Activated T-helper 2 cell treated with anti-CD3 and anti-CD28 coated beads, Interferon-gamma antibody, Interleukin-2, Interleukin-4, amounts not matched to agents 10 μg/mL and 5 μg/mL and 100 μg/mL, durations not matched to agents 14 hours and 24 hours and 36 hours (primary cell): ENCODE measurements at places on chromosomes 4 and X. TPM values are rescaled to one million over a fixed set of nuclear protein-coding genes. Genes with fewer than 3 reads are reported as not detected.

DNA sequence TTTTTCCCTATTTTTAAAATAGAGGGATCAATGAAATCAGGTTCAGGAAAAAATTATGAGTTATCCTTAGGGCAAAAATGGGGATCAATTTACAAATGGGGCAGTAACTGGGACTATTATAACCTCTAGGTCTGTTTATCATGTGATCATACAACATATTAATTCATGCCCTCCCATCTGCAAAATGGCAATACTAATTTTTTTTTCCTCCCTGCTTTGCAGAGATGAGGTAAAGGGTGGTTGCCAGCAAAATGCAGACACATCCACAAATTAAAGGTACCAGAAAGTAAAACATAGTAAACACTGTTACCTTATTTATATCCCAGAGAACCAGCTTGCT is 467 bp downstream of the HSD17B11 start:
- peaks cover 12% of the 10 kb centered on the region for H3K36me3 ChIP-seq
- H3K4me3 ChIP-seq, result peak overlapping the region; percentile 94
- DNase-seq, result no peak
- H3K27ac ChIP-seq, result peak overlapping the region; percentile 89
- peaks cover 4% of the 10 kb centered on the region for H3K27me3 ChIP-seq

DNA sequence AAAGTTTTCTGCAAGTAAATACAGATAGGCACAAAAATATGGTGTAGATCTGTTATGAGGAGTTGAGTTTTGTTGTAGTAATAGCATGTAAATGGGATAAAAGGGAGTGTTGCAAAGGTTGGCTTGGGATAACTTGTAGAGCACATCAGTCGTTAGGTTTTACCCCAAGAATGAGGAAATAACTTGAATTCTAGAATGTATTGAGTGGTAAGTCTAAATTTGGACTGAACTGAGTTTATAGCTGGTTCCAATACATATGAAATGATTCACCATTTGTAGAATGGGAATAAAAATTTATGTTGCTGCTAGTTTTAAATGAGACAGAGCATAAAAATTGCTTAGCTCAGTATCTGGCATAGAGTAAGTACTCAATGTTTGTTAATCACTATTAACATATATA is 719.2 kb downstream of the FSTL5 start:
- no peak for DNase-seq
- H3K4me1 ChIP-seq, result no peaks in the 10 kb centered on the region
- H3K27me3 ChIP-seq, result no peaks in the 10 kb centered on the region

- peaks cover 4% of the 10 kb centered on the region for H3K4me1 ChIP-seq
- DNase-seq, result no peak
- peaks cover 13% of the 10 kb centered on the region for H3K27me3 ChIP-seq
- no peak overlapping the region for H3K27ac ChIP-seq
Observed at GRCh38 chr4:88216395-88216794, 58.0 kb upstream of the ABCG2 start.

DNA sequence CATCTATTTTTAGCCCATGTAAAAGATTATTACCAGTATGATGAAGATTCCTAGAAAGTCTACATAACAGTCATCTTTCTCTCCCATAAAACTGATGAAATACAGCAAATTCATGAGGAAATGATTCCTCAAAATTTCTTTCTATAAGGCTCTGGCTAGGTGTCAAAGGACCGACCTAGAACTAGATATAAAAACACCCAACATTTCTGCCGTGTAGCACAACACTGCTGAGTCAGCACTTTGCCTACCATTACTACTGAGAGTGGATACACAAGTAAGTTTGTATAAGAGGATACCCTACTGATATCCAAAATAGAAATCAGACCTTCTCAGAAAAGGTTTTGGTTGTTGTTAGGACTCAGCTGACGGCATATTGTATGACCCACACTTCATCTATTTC is 24.7 kb downstream of the TMEM47 start:
- H3K27ac ChIP-seq, result no peak overlapping the region
- no peak for DNase-seq
- H3K27me3 ChIP-seq, result no peaks in the 10 kb centered on the region
- H3K36me3 ChIP-seq, result no peaks in the 10 kb centered on the region

- no peaks in the 10 kb centered on the region for H3K36me3 ChIP-seq
- no peak for DNase-seq
- H3K4me3 ChIP-seq, result no peak overlapping the region
- no peak overlapping the region for H3K27ac ChIP-seq
- no peaks in the 10 kb centered on the region for H3K4me1 ChIP-seq
Observed at GRCh38 chr4:70192895-70193294, 2.6 kb upstream of the ODAM start.

- peaks cover 51% of the 10 kb centered on the region for H3K4me1 ChIP-seq
- H3K27ac ChIP-seq, result peak overlapping the region; percentile 90
- H3K27me3 ChIP-seq, result no peaks in the 10 kb centered on the region
- H3K36me3 ChIP-seq, result peaks cover 22% of the 10 kb centered on the region
- peak overlapping the region; percentile 66 for H3K4me3 ChIP-seq
Observed at GRCh38 chr4:184514121-184514988, 40.0 kb upstream of the IRF2 start.

DNA sequence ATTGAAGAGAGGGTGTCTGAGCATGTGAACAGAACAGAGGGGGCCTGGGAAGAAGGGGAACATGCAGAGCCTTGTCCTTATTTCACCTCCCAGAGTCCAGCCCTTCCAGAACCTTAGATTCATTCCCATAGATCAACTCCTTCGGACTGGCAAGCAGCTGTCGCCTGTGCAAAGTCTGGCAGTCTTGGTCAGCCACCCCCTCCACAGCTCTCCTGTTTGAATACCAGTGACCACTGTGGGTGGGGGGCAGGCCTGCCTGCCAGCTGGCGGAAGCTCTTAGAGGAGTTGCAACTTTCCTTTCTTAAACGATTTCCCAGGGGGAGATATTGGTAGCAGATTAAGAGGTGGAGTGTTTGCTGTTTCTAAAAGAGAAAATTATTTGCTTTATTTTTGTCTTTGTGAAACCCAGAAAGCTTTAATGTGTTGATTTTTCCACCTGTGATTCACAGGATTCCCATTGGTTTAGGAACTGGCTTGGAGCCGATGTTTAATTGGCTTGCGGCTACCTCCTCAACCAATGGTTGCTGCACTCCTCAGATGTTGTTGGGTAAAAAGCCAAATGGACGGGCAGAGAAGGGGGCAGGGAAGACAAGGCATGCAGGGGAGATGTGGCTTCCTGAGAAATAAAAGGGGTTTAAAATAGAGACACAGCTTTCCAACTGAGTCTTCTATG is 62.2 kb upstream of the PRPS1 start:
- peaks cover 14% of the 10 kb centered on the region for H3K27me3 ChIP-seq
- no peak overlapping the region for H3K27ac ChIP-seq
- no peak overlapping the region for H3K4me3 ChIP-seq
- H3K36me3 ChIP-seq, result no peaks in the 10 kb centered on the region
- DNase-seq, result no peak
- peaks cover 4% of the 10 kb centered on the region for H3K4me1 ChIP-seq

DNA sequence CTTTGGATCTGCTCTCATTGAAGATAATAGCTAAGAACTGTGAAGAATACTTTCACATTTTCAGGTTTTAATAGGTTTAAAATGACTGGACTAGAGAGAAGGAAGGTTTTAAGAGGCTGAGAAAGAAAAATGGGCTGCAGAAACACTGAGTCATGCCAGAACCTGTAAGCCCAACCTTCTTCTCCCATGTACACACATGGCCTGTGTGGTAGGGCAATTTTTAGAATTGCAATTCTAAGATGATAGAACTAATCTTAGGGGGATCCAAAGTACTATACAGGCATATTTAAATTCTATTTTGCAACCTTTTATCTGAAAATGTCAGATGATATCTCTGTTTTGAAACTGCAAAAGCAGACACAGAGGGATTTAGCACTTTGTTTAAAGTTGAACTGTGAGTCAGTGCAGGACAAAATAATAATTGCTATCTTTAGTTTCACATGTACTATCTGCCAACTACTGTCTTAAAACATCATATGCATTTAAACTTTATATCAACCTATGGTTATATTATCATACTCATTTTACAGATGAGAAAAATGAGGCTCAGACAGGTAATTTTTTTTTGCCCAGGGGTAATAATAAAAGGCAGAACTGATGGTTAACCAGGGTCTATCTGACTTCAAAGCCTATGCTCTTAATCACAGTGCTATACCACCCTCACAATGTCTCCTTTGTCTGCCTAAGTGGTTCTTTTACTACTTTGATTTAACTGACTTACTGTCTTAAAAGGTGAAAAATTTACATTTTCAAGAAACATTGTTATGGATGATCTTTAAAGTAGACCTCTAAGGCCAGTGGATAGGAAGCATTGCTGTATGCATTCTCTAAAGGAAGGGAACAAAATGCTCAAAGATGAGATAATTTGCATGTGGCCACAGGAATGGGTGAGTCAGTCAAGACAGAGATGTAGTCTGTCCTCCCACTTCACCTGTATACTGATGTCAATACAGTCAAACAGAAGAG is 4.3 kb downstream of the TMPRSS11E start:
- no peaks in the 10 kb centered on the region for H3K36me3 ChIP-seq
- H3K4me1 ChIP-seq, result peaks cover 29% of the 10 kb centered on the region
- H3K27me3 ChIP-seq, result peaks cover 10% of the 10 kb centered on the region
- DNase-seq, result no peak
- peak overlapping the region; percentile 9 for H3K27ac ChIP-seq

- H3K27me3 ChIP-seq, result no peaks in the 10 kb centered on the region
- H3K27ac ChIP-seq, result no peak overlapping the region
- H3K36me3 ChIP-seq, result peaks cover 39% of the 10 kb centered on the region
- no peak for DNase-seq
Observed at GRCh38 chr4:148078061-148078460, 346.2 kb downstream of the ARHGAP10 start.

DNA sequence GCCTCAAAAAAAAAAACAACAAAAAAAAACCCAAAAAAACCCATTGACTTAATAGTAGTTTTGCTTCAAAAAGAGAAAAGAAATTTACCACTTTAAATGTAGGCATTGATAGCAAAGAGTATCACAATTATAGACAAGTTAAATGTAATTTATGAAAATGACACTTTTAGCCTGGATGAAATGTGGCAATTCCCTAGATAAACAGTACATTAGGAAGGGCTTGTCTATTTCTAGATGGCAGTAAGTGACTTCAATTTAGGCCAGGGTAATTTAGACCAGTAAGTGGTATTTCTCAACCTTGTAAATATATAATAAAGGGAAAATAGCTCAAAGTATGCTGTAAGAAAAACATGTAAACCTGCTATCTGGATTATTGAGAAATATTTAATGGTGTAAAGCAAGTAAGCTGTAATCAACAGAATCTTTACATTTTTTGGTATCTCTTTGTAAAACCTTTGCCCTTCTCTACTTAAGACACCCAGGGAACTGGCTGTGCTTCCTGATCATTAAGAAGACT is 103.7 kb upstream of the RAPGEF2 start:
- H3K4me3 ChIP-seq, result no peak overlapping the region
- H3K27me3 ChIP-seq, result peaks cover 23% of the 10 kb centered on the region
- no peak for DNase-seq
- no peak overlapping the region for H3K27ac ChIP-seq
- peaks cover 5% of the 10 kb centered on the region for H3K4me1 ChIP-seq

DNA sequence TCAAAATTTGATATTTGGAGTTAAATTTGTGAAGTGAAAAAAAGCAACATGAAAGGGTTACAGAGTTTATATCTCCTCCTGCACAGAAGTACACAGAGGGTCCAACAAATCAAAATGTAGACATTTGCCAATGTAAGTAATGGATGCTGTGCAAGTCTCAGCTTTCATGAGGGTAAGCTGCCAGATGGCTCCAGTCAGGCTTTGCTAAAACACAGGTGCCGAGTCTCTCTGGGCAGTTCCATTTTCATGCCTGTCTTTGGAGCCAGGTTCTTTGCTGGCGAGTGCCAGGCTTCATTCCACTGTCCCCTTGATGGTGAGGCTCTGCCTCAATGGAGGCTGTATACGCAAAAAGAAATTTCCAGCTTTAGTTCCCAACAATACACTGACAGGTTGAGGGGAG is 27.9 kb downstream of the SLC4A4 start:
- no peak overlapping the region for H3K27ac ChIP-seq
- DNase-seq, result no peak
- H3K27me3 ChIP-seq, result no peaks in the 10 kb centered on the region
- no peaks in the 10 kb centered on the region for H3K4me1 ChIP-seq

DNA sequence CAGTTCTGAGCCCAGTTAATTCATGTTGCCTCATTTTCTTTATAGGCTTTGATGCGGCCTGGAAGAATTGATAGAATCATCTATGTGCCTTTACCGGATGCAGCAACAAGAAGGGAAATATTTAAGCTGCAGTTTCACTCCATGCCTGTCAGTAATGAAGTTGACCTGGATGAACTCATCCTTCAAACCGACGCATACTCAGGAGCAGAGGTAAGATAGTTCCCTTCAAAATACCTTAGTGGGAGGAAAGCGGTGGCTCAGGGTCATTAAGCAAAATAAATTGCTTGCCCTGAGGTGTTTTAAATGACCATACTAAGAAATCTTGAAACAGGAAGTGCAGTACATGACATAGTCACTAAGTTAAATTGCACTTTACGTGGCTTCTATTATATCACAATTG is 140.6 kb upstream of the SPRY1 start:
- no peaks in the 10 kb centered on the region for H3K27me3 ChIP-seq
- no peak overlapping the region for H3K27ac ChIP-seq
- H3K4me3 ChIP-seq, result no peak overlapping the region
- DNase-seq, result no peak

GRCh38 chrX:1535241-1536041 is 1.5 kb downstream of the P2RY8 start:
- H3K27me3 ChIP-seq, result no peaks in the 10 kb centered on the region
- peak; percentile 50 for DNase-seq
- peaks cover 16% of the 10 kb centered on the region for H3K36me3 ChIP-seq
- peak overlapping the region; percentile 99 for H3K27ac ChIP-seq

- no peaks in the 10 kb centered on the region for H3K36me3 ChIP-seq
- DNase-seq, result no peak
- no peaks in the 10 kb centered on the region for H3K4me1 ChIP-seq
- H3K27ac ChIP-seq, result no peak overlapping the region
Observed at GRCh38 chr4:16116019-16116418, 32.2 kb upstream of the PROM1 start.

GRCh38 chr4:153933915-153934687 is 145.2 kb upstream of the SFRP2 start:
- no peak for DNase-seq
- H3K27me3 ChIP-seq, result peaks cover 27% of the 10 kb centered on the region
- no peak overlapping the region for H3K27ac ChIP-seq
- no peak overlapping the region for H3K4me3 ChIP-seq
- no peaks in the 10 kb centered on the region for H3K36me3 ChIP-seq

DCHS2 gene
- not detected in 2 replicates for total RNA-seq

GYPA gene
- not detected in 2 replicates for total RNA-seq

SLC9B1 gene
- 0.28 and 0.57 TPM in 2 replicates for total RNA-seq

CLTRN gene
- 0.23 and 0.25 TPM in 2 replicates for total RNA-seq

IL3RA gene
- 6.8 and 7.4 TPM in 2 replicates for total RNA-seq

EXOC1L gene
- not detected in 2 replicates for total RNA-seq

SLITRK2 gene
- total RNA-seq, result not detected in 2 replicates
